ENCODE measurements at places on chromosomes 6 and 20.
A peak's percentile ranks its signal among the peaks of the same experiment; 100 is the strongest.

DNA sequence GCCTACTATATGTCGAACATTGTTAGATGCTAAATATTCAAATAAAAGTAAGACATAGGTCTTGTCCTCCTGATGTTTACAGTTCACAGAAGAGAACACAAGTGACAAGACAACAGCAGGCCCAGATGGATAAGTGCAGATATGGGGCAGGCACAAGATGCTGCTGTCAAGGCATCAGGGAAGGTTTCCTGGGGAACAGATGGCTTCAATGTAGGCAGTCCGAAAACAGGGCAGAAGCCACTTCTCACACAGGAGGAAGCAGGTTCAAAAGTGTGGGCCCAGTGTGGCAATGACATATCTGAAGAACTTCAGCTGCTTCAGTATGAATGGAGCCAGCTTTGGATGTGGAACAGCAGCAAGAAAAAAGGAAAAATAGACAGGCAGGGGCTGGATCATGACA lies 32.5 kb downstream of the HLA-DPB1 start:
- no peaks in the 10 kb centered on the region for H3K36me3 ChIP-seq
- H3K27me3 ChIP-seq = peaks cover 32% of the 10 kb centered on the region
- DNase-seq = no peak
- no peak overlapping the region for H3K4me3 ChIP-seq
- H3K4me1 ChIP-seq = no peaks in the 10 kb centered on the region

DNA sequence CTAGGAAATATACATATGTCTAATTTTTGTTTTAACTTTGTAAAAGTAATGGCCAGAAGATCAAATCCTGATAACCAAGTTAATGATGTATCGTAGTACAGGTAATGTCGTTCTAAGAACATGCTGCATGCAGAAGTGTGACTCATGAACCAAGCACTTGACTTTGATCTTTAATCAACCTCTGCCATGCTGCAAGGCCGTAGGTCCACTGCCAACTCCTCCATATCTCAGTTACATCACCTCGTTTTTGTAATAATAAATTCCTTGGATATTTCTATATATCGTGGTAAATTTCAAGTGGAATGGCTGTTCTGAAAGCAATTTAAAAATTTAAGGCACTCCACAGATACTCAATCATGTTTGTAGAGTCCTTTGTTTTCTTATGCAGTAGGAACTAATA lies 771.7 kb downstream of the EPHA7 start:
- no peak overlapping the region for H3K4me3 ChIP-seq
- DNase-seq = no peak
- no peaks in the 10 kb centered on the region for H3K4me1 ChIP-seq
- H3K27me3 ChIP-seq = no peaks in the 10 kb centered on the region

DNA sequence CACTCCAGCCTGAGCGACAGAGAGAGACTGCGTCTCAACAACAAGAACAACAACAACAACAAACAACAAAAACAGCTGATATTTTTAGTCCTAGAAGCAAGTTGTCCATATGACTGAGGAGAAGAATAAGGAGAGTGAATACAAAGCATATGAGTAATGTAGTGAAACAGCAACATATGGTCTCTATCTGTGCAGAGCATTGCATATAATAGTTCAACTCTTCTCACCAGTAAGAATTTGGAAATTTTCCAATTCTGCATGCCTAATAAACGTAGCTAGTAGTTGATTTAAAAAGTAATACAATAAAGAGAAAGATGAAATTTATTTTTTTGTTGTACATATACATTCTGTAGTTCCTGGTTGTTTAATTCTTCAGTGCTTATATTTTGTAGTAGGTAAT lies 129.7 kb upstream of the FAM83B start:
- no peak for DNase-seq
- H3K36me3 ChIP-seq = no peaks in the 10 kb centered on the region
- H3K27me3 ChIP-seq = no peaks in the 10 kb centered on the region
- H3K27ac ChIP-seq = no peak overlapping the region
- H3K4me3 ChIP-seq = no peak overlapping the region

DNA sequence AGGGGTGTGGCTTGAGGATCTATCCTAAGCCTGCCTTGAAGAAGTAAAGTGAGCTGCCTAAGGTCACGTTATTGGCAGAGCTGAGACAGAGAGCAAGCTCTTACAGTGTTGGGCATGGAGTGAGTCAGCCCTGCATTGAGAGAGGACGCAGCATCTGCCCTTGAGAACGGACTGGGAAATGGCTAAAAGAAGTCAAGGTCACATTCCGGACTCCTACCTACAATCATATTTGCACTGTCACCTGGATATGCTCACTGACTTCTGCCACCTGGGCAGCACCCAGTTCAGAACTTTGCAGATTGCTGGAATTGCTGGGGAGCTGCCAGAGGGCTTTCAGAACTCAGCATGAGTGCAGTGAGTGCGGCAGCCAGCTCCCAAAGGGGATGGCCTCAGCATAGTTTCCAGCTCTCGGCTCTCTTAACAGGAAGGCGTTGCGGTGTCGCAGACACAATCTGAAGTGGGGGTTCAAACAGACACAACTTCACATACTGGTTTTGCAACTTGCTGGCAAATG lies 199.3 kb upstream of the SGK1 start:
- H3K4me1 ChIP-seq = no peaks in the 10 kb centered on the region
- H3K27ac ChIP-seq = no peak overlapping the region
- no peaks in the 10 kb centered on the region for H3K27me3 ChIP-seq
- no peaks in the 10 kb centered on the region for H3K36me3 ChIP-seq

DNA sequence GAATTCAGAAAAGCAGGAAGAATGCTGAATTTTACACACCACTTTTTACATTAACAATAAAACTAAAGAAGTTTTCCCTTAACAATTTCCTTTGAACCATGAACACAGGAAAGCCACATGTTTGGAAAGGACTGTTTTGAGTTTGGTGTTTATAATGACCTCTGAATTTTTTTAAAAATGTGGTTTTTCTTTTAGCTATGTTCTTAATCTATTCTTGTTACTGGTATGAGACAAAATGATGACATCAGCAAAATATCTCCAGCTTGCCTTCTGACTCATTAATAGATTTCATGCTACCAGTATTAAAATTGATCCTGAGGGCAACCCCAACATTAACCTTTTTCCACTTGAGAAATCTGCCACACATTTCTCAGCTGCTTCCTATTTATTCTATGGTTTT lies 217.5 kb upstream of the THEMIS start:
- H3K4me3 ChIP-seq = no peak overlapping the region
- no peak overlapping the region for H3K27ac ChIP-seq
- no peak for DNase-seq
- H3K4me1 ChIP-seq = no peaks in the 10 kb centered on the region

DNA sequence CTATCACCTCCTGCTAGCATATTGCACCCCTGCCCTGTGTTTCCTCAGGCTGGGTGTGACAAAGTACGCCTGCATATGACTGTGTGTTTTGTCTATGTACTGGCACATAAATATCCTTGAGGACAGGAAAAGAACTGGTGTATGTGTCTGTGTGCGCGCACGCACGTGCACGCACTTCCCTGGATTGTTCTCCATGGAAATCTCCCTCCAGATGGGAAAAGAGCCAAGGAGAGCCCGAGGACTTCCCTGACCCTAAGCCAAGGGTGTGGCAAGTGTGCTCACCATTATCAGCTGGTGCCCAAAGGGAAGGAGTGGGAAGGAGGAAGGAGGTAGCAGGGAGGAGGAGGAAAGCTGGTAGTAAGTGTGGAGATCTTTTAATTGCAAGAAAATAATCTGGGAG lies 117.6 kb downstream of the HIVEP2 start:
- H3K36me3 ChIP-seq = no peaks in the 10 kb centered on the region
- peaks cover 8% of the 10 kb centered on the region for H3K27me3 ChIP-seq
- DNase-seq = no peak
- no peak overlapping the region for H3K4me3 ChIP-seq
- no peaks in the 10 kb centered on the region for H3K4me1 ChIP-seq

GRCh38 chr20:31836853-31837608 lies 8.4 kb downstream of the FOXS1 start:
- H3K27me3 ChIP-seq = no peaks in the 10 kb centered on the region
- DNase-seq = no peak
- peaks cover 51% of the 10 kb centered on the region for H3K4me1 ChIP-seq
- no peaks in the 10 kb centered on the region for H3K36me3 ChIP-seq
- no peak overlapping the region for H3K27ac ChIP-seq

DNA sequence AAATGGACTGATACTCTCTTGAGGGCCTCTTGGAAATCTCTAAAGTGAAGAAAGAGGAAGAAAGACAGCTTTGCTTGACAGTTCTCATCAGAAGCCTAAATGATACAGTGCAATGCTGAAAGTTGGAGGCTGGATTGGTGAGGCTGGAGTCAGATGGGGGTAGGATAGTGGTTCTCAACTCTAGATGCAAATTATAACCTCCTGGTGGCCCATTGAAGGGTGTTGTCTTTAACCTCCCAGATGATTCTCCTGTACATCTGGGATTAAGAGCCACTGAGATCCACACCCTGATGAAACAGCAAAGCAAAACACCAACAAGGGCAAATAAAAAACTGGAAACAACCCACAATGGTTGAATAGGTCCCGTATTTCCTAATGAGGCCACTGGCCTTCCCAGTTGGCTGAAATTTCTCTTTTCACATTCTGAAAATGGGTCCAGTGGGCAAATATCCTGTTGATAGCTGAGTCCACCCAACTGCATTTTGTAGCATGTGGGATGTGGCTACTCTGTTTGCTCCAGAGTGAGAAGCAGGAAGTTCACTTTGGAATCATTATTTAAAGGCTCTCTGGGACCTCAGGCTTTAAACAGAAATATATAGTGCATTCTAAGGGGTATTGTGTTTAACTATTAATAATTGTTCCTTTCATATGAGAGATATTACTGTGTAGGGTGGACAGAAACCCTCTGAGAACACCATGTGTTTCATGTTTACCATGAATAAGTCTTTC lies 208.1 kb downstream of the SOX4 start:
- no peak overlapping the region for H3K4me3 ChIP-seq
- H3K27ac ChIP-seq = no peak overlapping the region
- H3K4me1 ChIP-seq = no peaks in the 10 kb centered on the region
- no peak for DNase-seq
- peaks cover 10% of the 10 kb centered on the region for H3K27me3 ChIP-seq
- H3K36me3 ChIP-seq = no peaks in the 10 kb centered on the region

DNA sequence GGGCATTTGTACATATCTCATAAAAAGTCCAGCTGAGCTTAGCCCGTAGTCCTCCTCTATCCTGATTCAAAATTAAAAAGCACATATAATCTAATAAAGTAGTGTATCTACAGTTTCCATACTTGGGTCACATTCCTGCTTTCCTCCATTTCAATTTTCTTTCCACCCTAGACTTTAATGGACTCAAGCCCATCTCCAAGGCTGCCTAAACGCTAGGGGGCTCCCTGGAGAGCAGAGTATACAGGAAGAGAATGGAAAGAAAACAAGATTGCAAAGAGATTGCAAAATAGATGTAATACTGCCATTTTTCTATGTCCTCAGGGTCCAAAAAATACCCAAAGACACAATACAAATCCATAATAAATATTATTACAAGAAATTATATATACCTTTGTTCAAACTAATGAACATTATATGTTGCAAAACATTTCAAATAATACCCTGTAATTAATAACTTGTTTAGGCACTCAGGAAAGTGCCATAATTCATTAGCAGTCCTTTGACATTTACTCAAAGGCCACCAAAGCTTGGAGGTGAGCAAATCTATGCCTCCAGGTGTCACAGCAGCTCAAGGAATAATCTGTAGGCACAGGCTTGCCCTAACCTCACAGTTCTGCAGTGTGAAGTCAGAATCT lies 2.4 kb upstream of the MCM3 start:
- peak overlapping the region; percentile 56 for H3K27ac ChIP-seq
- peaks cover 18% of the 10 kb centered on the region for H3K36me3 ChIP-seq
- DNase-seq = peak; percentile 45
- peaks cover 6% of the 10 kb centered on the region for H3K4me1 ChIP-seq
- no peak overlapping the region for H3K4me3 ChIP-seq

GRCh38 chr20:35837577-35838195 lies 65.9 kb downstream of the PHF20 start:
- no peaks in the 10 kb centered on the region for H3K27me3 ChIP-seq
- H3K4me3 ChIP-seq = no peak overlapping the region
- H3K36me3 ChIP-seq = peaks cover 3% of the 10 kb centered on the region
- no peaks in the 10 kb centered on the region for H3K4me1 ChIP-seq
- no peak for DNase-seq

DNA sequence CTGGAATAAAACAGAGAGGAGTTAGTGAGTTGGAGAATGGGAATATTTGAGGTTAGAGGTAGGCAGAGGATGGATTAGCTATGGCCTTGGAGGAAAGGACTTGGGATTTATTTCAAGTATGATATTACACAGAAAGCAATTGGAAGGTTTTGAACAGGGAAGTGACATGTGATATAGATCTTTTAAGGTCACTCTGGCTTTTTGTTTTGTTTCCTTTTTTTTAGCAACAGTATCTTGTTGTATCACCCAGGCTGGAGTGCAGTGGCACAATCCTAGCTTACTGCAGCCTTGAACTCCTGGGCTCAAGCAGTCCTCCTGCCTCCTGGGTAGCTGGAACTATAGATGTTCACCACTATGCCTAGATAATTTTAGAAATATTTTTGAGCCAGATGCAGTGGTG lies 190.3 kb downstream of the UTRN start:
- H3K36me3 ChIP-seq = no peaks in the 10 kb centered on the region
- 0 out of 2 replicates have a peak, but pooled peaks cover 4% of the 10 kb centered on the region for H3K4me1 ChIP-seq
- DNase-seq = no peak
- H3K4me3 ChIP-seq = no peak overlapping the region
- no peaks in the 10 kb centered on the region for H3K27me3 ChIP-seq

- no peak for DNase-seq
- H3K27ac ChIP-seq = no peak overlapping the region
- no peaks in the 10 kb centered on the region for H3K36me3 ChIP-seq
- H3K4me3 ChIP-seq = no peak overlapping the region
Observed at GRCh38 chr6:111824608-111825337, 48.5 kb downstream of the FYN start.

- no peaks in the 10 kb centered on the region for H3K27me3 ChIP-seq
- peaks cover 82% of the 10 kb centered on the region for H3K36me3 ChIP-seq
- DNase-seq = no peak
- H3K4me3 ChIP-seq = no peak overlapping the region
- peaks cover 13% of the 10 kb centered on the region for H3K4me1 ChIP-seq
- no peak overlapping the region for H3K27ac ChIP-seq
Observed at GRCh38 chr20:38999965-39000910, 38.1 kb downstream of the DHX35 start.

GRCh38 chr6:108068618-108069017 lies 5.9 kb downstream of the OSTM1 start:
- no peaks in the 10 kb centered on the region for H3K27me3 ChIP-seq
- no peak for DNase-seq
- peaks cover 16% of the 10 kb centered on the region for H3K36me3 ChIP-seq
- no peak overlapping the region for H3K27ac ChIP-seq

- H3K4me1 ChIP-seq = peaks cover 25% of the 10 kb centered on the region
- H3K27me3 ChIP-seq = no peaks in the 10 kb centered on the region
- no peak overlapping the region for H3K27ac ChIP-seq
- no peaks in the 10 kb centered on the region for H3K36me3 ChIP-seq
Observed at GRCh38 chr6:90048206-90048967, 154.1 kb downstream of the GJA10 start.

GRCh38 chr6:8688821-8689220 lies 253.5 kb upstream of the SLC35B3 start:
- H3K36me3 ChIP-seq = no peaks in the 10 kb centered on the region
- H3K27me3 ChIP-seq = no peaks in the 10 kb centered on the region
- no peak overlapping the region for H3K4me3 ChIP-seq
- no peak overlapping the region for H3K27ac ChIP-seq
- DNase-seq = no peak

Measured in K562 (cell line).